ENCODE measurements at places on chromosomes 1 and 21. TPM values are rescaled to one million over a fixed set of nuclear protein-coding genes. Genes with fewer than 3 reads are reported as not detected.

CRNN gene
- polyA plus RNA-seq = not detected

BMP8B gene
- 1.1 TPM for polyA plus RNA-seq

SLC44A3 gene
- polyA plus RNA-seq = 2.3 TPM

C1orf21 gene
- polyA plus RNA-seq = 5.5 TPM

CIART gene
- 1.8 TPM for polyA plus RNA-seq

TRIM67 gene
- 0.11 TPM for polyA plus RNA-seq

AADACL3 gene
- polyA plus RNA-seq = not detected

CR1L gene
- not detected for polyA plus RNA-seq

RNF186 gene
- polyA plus RNA-seq = 0.45 TPM

OR2L13 gene
- polyA plus RNA-seq = not detected

EPB41 gene
- 16.3 TPM for polyA plus RNA-seq

GRIK1 gene
- 0.11 TPM for polyA plus RNA-seq

CYYR1 gene
- 30.4 TPM for polyA plus RNA-seq

C4BPA gene
- 1.5 TPM for polyA plus RNA-seq

DIO1 gene
- polyA plus RNA-seq = not detected

YIPF1 gene
- 22.6 TPM for polyA plus RNA-seq

RNF115 gene
- 4.9 TPM for polyA plus RNA-seq

KRTAP21-2 gene
- polyA plus RNA-seq = not detected

NR1I3 gene
- polyA plus RNA-seq = 0.21 TPM

OR2W3 gene
- polyA plus RNA-seq = not detected

SDCCAG8 gene
- polyA plus RNA-seq = 16.7 TPM

SLAMF1 gene
- 0.12 TPM for polyA plus RNA-seq

CASQ1 gene
- not detected for polyA plus RNA-seq

LCE1E gene
- not detected for polyA plus RNA-seq

Data from adipose tissue (tissue), 3 donors.